Cerebellar nuclear complex (tissue), 1 donor: ENCODE measurements at places on chromosomes 1 and 21.

GRCh38 chr21:37878946-37879660 is 37.2 kb downstream of the KCNJ6 start:
- DNase-seq = no peak

- DNase-seq = no peak
These were observed 416.3 kb downstream of the GPATCH2 start for GRCh38 chr1:217214551-217214950.

GRCh38 chr1:61035880-61036279 is 46.5 kb upstream of the NFIA start:
- DNase-seq = no peak

DNA sequence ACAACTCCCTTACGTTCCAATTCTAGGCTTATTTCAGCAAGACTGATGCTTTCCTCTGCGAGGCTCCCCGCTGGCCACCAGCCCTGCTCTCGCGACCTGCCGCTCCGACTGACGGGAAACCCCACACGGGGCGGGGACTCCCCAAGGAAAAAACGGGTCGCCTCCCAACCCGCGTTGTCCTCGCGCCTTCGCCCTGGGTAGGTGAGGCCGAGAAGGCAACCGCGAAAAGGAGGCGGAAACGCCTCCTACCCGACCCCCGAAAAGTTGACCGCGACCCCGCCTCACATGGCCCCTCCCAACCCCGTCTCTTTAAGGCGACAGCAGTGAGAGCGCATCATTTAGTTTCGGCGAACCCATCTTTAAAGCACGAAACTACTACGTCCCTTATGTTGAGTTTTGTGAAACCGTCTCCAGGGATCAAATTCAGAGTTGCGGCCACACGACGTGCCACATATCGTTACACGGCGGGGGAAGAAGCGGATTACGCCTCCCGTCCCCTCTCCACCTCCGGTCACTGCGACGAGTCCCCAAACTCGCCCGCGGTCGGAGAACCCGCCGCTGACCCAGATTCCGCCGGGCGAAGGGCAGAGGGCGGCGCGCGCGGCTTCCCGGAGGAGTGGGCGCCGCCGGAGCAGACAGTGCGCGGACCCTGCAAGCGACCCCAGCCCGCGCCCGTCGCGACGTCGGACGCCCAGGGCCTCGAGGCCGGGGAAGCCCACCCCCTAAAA is 1.2 kb downstream of the ANP32E start:
- DNase-seq = peak; percentile 66

- DNase-seq = no peak
These were observed 12.4 kb upstream of the TBX15 start for GRCh38 chr1:119000371-119001180.

DNA sequence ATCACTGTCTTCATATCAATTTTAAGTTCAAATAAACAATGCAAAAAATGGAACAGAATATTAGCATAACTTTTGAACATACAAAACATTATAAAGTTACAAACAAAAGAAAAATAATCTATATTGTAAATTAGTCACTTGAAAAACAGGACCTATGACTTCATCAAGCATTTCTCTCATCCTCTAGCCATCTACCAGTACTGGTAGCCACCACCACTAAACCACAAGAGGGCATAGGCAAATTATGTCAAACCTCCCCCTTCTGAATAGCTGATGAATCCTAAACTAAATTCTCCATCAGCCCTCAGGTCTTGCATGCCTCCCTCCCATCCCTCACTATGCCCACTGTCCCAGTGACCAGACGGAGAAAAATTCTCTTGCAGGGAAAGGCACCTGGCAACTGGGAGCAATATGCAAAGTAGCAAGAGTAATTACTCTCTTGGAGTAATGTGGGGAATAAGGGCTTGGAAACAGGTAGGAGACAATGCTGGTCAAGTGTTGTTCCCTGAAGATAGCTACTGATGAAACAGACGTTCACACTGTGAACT is 37.1 kb downstream of the SSX2IP start:
- no peak for DNase-seq
